ENCODE measurements at places on chromosomes 5 and 9. TPM values are rescaled to one million over a fixed set of nuclear protein-coding genes. Genes with fewer than 3 reads are reported as not detected.

- peak; percentile 73 for DNase-seq
These were observed 739 bp downstream of the C9orf72 start for GRCh38 chr9:27572566-27572917.

- peak; percentile 76 for DNase-seq
These were observed at the start of gene CCDC112 for GRCh38 chr5:115296124-115297022. Gene CCDC112 (minus strand): TSS chr5:115296654. CDS start chr5:115296543, 111 bp downstream.

DNA sequence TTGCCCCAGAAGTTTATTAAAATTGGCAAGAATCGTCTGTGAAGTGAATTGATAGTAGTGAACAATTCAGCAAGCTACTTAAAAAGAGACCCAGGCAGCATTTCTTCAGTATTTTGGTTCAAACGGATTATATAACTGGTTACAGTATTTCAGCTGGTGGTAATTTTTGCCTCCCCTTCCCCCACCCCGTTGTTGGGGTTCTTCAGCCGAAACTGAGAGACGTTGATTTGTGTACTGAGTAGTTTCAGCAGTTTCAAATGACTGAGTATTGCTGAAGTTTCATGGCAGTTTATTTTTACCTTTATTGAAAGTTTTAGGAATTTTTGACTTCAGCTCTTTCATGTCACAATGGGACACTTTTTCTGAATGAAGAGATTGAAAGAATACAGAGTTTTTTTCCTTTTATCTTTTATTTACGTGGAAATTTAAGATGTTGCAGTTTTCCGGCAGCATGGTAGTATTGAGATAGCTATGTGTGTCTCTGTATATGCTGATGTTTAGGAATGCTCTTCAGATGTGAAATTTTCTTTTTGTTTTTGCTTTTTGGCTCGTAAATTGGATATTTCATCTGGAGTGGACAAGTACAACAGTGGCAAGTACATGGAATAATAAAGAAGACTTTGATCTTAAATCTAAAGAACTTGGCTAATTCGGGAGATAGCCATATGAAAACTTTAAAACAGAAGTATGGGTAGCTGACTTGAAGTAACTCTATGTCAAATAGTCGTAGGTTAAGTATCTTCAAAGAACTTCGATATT, 1.9 kb downstream of the GPBP1 start:
- peak; percentile 55 for DNase-seq

- no peak for DNase-seq
These were observed 80.0 kb downstream of the TMEM215 start for GRCh38 chr9:32863291-32863690.

GRCh38 chr5:62732677-62733121, 154.1 kb downstream of the LRRC70 start:
- no peak for DNase-seq

DNA sequence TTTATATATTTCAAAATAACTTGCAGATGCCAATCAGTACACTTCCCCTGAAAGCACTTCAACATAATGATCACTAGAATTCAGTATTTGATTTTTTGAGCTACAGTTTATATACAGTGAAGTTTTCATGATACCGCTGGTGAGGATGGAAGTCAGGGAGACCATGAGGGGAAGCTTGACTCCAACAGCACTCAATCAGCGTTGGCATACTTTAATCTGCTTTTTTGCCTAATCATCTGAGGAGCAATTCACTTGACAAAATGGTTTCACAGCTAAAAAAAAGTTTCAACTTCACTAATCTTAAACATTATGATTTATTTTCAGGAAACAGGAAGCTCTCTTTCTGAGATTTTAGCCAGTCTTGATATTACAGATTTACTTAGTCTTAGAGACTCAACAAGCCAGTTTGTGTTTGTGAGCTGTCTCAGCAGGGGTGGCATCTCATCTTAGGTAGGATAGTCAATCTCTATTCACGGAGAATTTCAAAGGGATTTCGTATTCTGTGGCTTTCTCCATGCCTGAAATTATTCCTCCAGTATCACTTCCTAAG, 111.4 kb upstream of the ARRDC3 start:
- DNase-seq, result no peak

DNA sequence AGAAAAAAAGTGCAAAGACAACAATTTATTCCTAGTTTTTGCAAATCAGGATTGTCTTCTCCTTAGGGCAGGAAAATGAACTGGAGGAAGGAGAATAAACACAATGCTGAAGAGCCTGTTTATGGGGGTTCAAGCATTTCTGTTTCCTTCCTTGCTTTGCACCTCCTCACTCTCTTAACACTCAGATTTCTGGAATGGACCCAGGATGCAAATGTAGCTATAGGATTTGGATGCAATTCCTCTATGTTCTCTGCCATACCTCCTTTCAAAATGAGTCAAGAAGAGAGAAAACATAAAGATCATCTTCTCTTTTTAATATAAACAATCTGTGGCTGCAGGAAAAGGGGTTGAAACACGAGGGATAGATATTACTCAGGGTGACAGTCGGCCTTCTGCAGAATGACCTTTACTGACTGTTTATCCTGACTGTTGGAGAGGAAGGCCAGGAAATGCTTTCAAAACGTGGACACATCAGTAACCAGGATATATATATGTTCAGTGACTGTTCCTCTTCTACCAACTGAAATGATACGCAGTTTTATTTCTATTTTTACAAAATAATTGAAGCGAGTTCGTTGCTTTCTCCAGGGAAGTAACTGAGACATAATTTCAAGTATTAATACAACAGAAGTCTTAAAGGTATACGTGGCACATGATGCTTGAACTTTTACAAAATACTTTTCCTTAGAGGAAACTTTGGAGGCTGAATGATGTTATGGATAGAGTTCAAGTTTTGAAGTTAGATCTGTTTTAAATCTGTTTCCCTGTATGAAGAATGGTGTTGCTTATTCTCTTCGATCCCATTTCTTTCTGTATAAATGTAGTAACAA, 44.4 kb downstream of the ACTBL2 start:
- no peak for DNase-seq

- no peak for DNase-seq
These were observed 46.4 kb upstream of the ABCA1 start for GRCh38 chr9:104974053-104974962.

Gene RNF208
- total RNA-seq, result 3.6 TPM

Gene CAMK2A
- total RNA-seq, result not detected

Gene CBY3
- 0.55 TPM for total RNA-seq

Gene NRARP
- 1.4 TPM for total RNA-seq

Gene FLT4
- total RNA-seq, result 0.90 TPM

Gene IL5
- total RNA-seq, result not detected

Gene CNTLN
- total RNA-seq, result 1.2 TPM

Gene IL31RA
- not detected for total RNA-seq

Gene SV2C
- 0.03 TPM for total RNA-seq

Gene NME5
- total RNA-seq, result not detected

Gene BSPRY
- 4.0 TPM for total RNA-seq

Gene FOXI1
- not detected for total RNA-seq

Data from activated CD8-positive, alpha-beta T cell treated with anti-CD3 and anti-CD28 coated beads, Interleukin-2, amount 10 ng/mL, durations not matched to agents 7 days and 5 days (primary cell).